ENCODE measurements at places on chromosomes 5 and 9. TPM values are rescaled to one million over a fixed set of nuclear protein-coding genes. Genes with fewer than 3 reads are reported as not detected.

DNA sequence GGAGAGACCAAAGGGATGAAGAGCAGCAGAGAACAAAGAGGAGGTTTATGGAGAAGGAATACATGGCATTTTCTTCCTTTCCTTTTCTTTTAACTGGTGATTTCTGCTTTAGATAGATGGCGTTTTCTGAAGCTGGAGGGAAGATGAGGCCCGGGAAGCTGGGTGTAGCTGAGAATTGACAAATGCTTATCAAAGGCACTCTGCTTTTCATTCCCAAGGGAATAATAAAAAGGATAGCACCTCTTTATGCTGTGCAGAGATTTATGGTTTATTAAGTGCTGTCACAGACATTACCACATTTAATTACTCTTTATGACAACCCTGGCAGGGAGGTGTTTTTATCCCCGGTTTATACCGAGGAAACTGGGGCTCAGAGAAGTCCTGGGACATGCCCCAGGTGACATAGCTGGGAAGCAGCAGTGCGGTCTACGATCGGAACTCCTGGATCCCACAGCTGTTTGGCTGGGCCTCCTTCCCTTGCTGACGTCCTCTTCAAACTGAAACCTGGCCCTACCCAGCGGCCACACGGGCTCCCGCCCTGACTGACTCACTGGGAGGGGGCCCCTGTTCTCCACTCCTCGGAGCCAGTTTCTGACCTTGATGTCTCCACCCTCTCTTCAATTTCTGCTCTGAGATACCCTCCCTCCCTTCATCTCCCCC lies 8.2 kb upstream of the EPB41L4B start:
- no peak for DNase-seq

GRCh38 chr9:14405176-14405706 lies 91.3 kb upstream of the NFIB start:
- no peak for DNase-seq

GRCh38 chr5:39543335-39543734 lies 118.6 kb upstream of the DAB2 start:
- DNase-seq = no peak

- DNase-seq = no peak
Observed at GRCh38 chr5:156402387-156402921, 75.5 kb downstream of the SGCD start.

GRCh38 chr5:107670087-107670931 lies 428 bp downstream of the EFNA5 start:
- DNase-seq = no peak

GRCh38 chr5:148875205-148875875 lies 48.9 kb downstream of the ADRB2 start:
- no peak for DNase-seq

VPS13A gene
- total RNA-seq = 39.4 TPM

GRCh38 chr5:10393491-10393890 lies 40.0 kb downstream of the MARCHF6 start:
- DNase-seq = no peak

- no peak for DNase-seq
Observed at GRCh38 chr5:5278201-5278814, 138.2 kb downstream of the ADAMTS16 start.
